Lung (tissue), 17 donors: ENCODE measurements at places on chromosomes 4 and X.

GRCh38 chr4:71732706-71733105 is 51.2 kb downstream of the GC start:
- H3K36me3 ChIP-seq = no peaks in the 10 kb centered on the region
- no peak overlapping the region for H3K4me3 ChIP-seq
- DNase-seq = peak; percentile 61
- no peak overlapping the region for H3K27ac ChIP-seq
- H3K4me1 ChIP-seq = no peaks in the 10 kb centered on the region
- H3K27me3 ChIP-seq = no peaks in the 10 kb centered on the region

- H3K27ac ChIP-seq = peak overlapping the region; percentile 17
- DNase-seq = no peak
- no peak overlapping the region for H3K4me3 ChIP-seq
- H3K4me1 ChIP-seq = no peaks in the 10 kb centered on the region
- no peaks in the 10 kb centered on the region for H3K36me3 ChIP-seq
Measured at GRCh38 chr4:40722576-40723161, 27.1 kb upstream of the NSUN7 start.

DNA sequence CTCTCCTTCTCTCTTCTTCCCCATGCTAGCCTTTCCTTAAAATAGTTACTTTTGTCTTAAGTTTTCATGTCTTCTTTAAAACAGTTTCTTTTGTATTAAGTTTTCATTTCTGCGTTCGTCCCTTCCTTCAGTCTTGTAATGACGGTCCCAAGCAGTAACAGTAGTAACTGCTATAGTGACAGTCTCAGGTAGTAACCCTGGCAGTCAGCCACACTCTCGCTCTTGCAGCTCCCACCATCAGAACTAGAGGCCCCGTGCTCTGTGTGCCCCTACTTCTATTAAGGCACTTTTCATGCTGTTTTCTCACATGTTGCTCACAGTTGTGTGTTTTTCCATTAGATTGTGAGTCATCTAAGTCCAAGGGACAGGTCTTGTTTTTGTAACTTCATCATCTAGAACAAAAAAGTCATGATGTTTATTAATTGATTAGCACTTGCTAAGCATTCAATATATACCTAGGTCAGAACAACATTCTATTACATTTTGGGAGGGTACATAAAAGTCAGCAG is 49.3 kb downstream of the C4orf33 start:
- no peaks in the 10 kb centered on the region for H3K36me3 ChIP-seq
- H3K27ac ChIP-seq = no peak overlapping the region
- H3K27me3 ChIP-seq = no peaks in the 10 kb centered on the region
- DNase-seq = no peak
- H3K4me1 ChIP-seq = no peaks in the 10 kb centered on the region
- no peak overlapping the region for H3K4me3 ChIP-seq

DNA sequence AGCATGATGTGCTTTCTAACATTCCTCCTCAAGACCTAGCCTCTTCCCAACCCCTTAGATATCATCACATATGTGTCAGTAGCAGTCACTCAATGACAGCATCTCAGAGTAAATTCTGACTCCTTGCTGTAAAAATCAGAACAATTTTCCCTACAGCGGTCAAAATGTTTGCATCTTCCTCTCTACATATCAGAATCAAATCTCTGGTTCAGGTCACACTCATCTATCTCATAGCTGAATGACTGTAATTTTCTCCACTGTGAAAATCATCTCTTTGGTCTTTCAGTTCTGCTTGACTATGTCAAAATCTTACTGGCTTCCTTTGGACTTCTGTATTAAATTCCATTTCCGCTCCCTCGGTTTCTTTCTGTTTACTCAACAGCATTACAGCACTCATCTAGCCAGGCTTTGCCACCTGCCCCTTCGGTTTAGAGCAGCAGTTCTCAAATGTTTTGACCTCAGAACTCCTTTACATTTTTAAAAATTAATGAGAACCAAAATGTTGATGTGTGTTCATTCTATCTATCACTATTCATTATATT is 57.3 kb downstream of the AGA start:
- no peaks in the 10 kb centered on the region for H3K27me3 ChIP-seq
- H3K27ac ChIP-seq = no peak overlapping the region
- H3K4me3 ChIP-seq = no peak overlapping the region
- no peaks in the 10 kb centered on the region for H3K36me3 ChIP-seq
- no peaks in the 10 kb centered on the region for H3K4me1 ChIP-seq

GRCh38 chrX:155179346-155179997 is 36.8 kb upstream of the VBP1 start:
- peak; percentile 1 for DNase-seq
- H3K27ac ChIP-seq = no peak overlapping the region
- H3K4me3 ChIP-seq = no peak overlapping the region
- no peaks in the 10 kb centered on the region for H3K36me3 ChIP-seq
- no peaks in the 10 kb centered on the region for H3K4me1 ChIP-seq

DNA sequence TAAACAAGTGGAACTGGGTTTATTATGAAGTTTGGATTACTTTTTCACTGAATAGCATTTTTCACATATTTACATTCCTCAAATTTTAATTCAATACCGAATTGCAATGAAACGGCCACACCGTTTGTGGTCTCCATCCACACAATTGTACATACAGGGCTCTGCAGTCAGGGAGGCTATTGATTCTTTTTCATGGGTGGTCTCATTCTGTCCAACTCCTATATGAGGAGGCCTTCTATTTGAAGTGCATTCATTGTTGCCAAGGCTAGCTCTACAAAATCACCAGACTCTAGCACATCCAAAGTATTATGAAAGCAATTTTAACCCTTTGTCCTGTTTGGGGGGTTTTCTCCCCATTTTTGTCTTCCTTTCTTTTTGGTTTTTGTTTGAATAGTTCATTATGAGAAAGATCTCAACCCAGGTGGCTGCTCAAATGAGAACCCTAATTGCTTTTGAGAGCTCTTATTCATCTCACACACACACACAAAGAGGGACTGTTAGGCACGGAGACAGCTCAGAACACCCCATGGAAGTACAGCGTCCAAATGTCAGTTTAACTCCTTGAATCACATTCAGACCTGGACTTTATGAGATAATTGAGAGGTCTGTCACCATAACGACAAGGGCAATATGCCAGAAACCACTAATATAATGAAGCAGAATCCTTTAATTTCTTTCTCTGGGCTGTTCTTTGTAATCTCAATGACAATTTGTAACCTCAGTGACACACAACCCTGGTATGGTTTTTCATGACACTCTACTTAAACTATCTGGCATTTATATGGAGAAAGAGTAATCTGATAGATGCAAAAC is 79.4 kb downstream of the NLGN4X start:
- no peaks in the 10 kb centered on the region for H3K4me1 ChIP-seq
- H3K36me3 ChIP-seq = no peaks in the 10 kb centered on the region
- peaks cover 4% of the 10 kb centered on the region for H3K27me3 ChIP-seq
- no peak overlapping the region for H3K4me3 ChIP-seq
- no peak overlapping the region for H3K27ac ChIP-seq

GRCh38 chrX:115583496-115584004 is 22.6 kb downstream of the PLS3 start:
- no peak overlapping the region for H3K4me3 ChIP-seq
- H3K27ac ChIP-seq = no peak overlapping the region

- H3K27ac ChIP-seq = no peak overlapping the region
- DNase-seq = no peak
- H3K4me3 ChIP-seq = no peak overlapping the region
- no peaks in the 10 kb centered on the region for H3K4me1 ChIP-seq
- no peaks in the 10 kb centered on the region for H3K36me3 ChIP-seq
Measured at GRCh38 chr4:79820427-79820826, 252.6 kb downstream of the ANTXR2 start.

DNA sequence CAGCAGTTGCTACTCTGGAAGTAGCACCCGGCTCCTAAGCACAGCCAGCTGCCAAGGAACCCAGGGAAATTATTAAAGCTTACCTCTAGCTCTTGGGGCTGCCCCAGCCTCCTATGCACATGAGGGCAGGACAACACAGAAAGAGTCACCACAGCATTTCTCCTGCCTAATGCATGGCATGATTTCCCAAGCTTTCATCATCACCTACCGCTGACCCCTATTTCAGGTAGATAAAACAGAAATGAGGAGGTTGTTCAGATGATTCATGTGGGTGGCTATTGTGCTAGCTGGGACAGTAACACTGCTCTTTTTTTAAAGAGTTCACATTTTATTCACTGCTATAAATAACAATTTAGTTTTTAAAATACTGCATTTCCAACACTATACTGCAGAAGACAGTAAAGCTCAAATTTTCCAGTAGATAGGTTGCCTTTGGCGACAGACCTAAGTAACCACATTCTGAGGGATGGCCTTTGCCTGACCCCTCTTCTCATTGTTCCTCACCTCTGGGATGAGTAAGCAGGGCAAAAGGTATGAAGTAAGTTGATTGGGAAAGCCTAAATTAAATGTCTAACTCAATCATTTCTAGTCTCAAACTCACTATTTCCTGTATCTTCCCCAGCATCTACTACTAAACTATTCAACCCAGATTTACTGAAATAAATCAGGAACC is 16.7 kb downstream of the CASK start:
- H3K4me1 ChIP-seq = no peaks in the 10 kb centered on the region
- no peak overlapping the region for H3K4me3 ChIP-seq
- no peaks in the 10 kb centered on the region for H3K27me3 ChIP-seq
- H3K27ac ChIP-seq = no peak overlapping the region
- DNase-seq = no peak

DNA sequence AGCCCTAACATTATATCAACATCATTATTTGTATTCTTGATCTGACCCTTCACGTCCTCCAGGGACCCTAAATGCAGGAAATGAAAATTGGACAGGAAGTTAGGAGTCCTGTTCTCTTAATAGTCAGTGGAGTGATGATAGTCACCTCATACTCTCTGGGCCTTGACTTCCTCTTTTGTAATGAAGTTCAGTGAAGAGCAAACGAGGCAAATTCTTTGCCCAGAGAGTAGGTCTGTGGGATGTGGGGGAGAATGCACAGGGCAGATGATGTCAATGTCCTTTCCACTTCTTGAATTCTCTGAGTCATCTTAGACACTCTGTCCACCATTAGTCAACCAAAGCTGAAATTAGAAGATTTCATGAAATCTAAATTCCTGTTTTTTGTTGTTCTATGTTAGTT is 17.1 kb upstream of the GPRIN3 start:
- no peak overlapping the region for H3K4me3 ChIP-seq
- no peaks in the 10 kb centered on the region for H3K4me1 ChIP-seq
- H3K27me3 ChIP-seq = no peaks in the 10 kb centered on the region

- no peak for DNase-seq
- H3K27me3 ChIP-seq = peaks cover 16% of the 10 kb centered on the region
- H3K4me1 ChIP-seq = no peaks in the 10 kb centered on the region
- H3K27ac ChIP-seq = no peak overlapping the region
Measured at GRCh38 chrX:12210971-12211370, 72.7 kb downstream of the FRMPD4 start.

DNA sequence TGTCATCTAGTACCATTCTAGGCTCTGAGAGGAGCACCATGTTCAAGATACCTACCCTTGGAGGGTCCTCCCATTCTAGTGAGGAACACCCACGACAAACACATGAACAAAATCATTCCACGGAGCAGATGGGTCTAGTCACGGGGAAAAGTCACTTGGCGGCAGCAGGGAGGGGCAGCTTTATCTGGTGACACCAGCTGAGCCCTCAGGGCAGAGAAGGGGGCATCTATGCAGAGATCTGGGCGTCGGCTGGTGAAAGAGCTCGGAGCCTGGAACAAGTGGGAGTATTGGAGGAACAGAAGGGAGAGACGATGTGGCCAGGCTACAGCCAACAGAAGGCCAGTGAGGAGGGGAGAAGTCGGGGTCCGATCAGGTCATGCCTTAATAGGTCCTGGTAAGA is 11.9 kb upstream of the PDHA1 start:
- no peak for DNase-seq
- no peaks in the 10 kb centered on the region for H3K4me1 ChIP-seq
- no peaks in the 10 kb centered on the region for H3K27me3 ChIP-seq
- no peaks in the 10 kb centered on the region for H3K36me3 ChIP-seq
- H3K27ac ChIP-seq = no peak overlapping the region

GRCh38 chr4:140769209-140769608 is 13.0 kb upstream of the TBC1D9 start:
- no peaks in the 10 kb centered on the region for H3K27me3 ChIP-seq
- H3K4me1 ChIP-seq = no peaks in the 10 kb centered on the region
- no peak for DNase-seq
- no peak overlapping the region for H3K27ac ChIP-seq
- no peaks in the 10 kb centered on the region for H3K36me3 ChIP-seq
